NCI-H524 (cell line): ENCODE measurements at places on chromosomes 16 and 17.
A peak's percentile ranks its signal among the peaks of the same experiment; 100 is the strongest.

DNA sequence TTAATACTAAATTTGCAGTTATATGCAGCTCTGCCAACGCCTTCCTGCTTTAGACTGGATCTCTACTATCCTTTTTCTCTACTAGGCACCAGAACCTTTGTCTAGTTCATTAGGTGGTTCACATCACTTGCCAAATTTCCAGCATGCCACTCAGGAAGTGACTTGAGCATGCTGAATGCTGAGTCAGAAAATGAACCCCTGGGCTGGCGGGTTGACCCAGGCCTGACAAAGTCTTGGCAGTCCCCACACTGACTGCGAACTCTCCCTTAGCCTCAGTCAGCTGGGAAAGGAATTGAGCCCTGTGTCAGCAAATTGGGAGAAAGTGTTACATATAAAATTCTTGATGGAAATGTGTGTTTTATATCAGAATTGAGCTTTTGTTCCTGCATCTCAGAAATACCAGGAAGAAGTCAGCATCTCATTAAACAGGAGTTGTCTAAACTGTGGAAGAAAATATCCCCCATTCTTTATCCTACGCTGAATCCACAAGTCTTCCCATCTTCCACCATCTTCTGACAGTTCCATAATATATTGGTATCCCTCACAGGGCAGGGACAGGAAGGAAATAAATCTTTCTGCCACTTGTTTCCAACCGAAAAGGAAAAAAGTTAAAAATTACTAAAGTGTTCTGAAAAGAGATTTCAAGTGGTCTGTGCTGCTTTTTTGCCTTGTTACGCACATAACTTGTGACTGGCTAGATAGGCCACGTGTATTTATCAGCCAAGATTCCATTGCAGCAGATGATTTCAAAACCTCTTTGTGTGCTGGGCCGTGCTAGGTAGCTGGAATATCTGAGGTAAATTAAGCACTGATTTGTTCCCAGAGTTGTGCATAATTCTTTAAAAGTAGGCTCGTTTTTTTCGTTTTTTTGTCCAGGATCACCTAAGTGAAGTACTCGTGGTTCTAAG, 16.7 kb upstream of the SLC12A3 start:
- DNase-seq, result no peak

- DNase-seq, result peak; percentile 97
These were observed 494.1 kb downstream of the CDH11 start for GRCh38 chr16:64627781-64628180.

- DNase-seq, result no peak
These were observed 13.3 kb upstream of the CCDC144A start for GRCh38 chr17:16676676-16677268.

- no peak for DNase-seq
These were observed 66.7 kb downstream of the CCDC182 start for GRCh38 chr17:57678393-57678792.

DNA sequence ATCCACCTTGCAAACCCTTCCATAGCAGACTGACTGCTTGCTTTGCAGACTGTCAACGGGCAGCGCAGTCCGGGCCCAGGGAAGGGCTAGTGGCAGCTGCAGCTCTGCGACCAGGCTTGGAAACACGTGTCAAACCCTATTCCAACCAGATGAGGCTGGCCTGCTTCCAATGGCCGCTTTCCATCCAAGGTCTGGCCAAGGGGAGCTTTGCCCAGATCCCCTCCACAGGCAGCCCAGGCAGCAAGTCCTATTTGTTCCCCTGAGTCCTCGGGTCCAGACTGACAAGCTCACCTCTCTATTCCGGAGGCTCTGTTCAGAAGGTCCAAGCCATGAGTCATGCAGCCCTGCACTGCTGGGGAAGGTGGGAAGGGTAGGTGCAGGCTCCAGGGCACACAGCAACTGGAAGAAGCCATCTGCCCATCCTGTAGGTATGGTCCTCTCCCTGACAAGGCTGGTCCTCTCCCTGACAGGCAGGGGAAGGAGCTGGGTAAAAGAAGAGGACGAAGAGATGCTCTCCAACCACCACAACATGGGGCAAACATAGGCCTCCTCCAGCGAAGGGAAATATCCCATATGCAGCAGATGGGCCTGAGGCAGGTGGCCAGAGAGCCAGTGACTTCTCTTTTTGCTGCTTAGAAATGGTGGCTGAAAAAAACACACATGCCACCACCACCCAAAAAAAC, 22.6 kb upstream of the AXIN2 start:
- DNase-seq, result no peak

- no peak for DNase-seq
These were observed 27.8 kb upstream of the MEAK7 start for GRCh38 chr16:84532291-84532724.

DNA sequence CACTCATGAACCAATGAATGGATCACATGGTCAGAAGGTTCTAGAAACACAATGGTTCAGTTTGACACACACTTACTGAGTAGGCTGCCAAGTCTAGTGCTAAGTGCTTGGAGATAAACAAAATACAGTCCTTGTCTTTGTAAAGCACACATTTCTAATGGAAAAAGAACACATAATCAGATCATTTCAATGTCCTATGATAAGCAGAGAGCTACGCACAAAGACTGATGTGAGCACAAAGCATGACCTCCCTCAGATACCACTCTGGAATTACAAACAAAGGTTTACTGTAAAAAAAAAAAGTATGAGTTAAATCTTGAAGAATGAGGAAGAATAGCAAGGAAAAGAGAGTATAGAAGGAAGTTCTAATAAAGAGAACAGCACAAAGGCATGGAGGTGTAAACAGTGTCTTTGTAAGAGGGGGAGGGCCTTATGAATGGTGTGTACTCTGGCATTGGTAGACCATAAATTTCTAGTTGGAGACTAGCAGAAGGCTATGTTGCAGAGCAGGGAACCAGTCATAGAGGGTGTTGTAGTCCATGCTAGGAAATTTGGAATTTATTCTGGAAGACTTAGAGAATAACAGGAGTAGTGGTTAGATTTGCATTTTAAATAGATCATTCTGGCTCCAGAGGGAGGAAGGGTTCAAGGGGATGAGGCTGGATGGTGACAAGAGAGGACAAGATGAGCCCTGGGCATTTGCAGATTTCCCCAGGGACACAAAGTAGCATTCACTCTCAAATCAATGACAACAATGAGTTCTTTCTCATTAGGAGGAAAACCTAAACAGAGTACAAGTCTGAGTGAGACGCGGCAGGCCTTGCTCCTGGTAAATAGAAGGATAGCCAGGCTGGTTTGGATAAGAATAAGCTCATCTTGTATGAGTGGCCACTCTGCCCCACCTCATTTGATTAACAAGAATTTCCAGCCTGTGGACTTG, 468.0 kb downstream of the TOX3 start:
- DNase-seq, result no peak

GRCh38 chr17:38326996-38327792, 16.6 kb downstream of the GPR179 start:
- no peak for DNase-seq

GRCh38 chr17:77786740-77787505, 171.6 kb upstream of the TNRC6C start:
- no peak for DNase-seq

- no peak for DNase-seq
These were observed 21.4 kb downstream of the CCDC102A start for GRCh38 chr16:57514791-57515600.

DNA sequence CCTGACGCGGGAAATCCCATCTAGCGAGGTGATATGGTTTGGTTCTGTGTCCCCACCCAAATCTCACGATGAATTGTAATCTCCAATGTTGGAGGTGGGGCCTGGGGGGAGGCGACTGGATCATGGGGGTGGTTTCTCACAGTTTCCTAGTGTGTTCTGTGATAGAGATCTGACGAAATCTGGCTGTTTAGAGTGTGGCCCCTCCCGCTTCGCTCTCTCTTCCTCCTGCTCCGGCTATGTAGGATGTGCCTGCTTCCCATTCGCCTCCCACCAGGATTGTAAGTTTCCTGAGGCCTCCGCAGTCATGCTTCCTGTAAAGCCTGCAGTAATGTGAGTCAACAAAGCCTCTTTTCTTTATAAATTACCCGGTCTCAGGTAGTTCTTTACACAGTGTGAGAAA, 31.6 kb downstream of the IFT140 start:
- no peak for DNase-seq

DNA sequence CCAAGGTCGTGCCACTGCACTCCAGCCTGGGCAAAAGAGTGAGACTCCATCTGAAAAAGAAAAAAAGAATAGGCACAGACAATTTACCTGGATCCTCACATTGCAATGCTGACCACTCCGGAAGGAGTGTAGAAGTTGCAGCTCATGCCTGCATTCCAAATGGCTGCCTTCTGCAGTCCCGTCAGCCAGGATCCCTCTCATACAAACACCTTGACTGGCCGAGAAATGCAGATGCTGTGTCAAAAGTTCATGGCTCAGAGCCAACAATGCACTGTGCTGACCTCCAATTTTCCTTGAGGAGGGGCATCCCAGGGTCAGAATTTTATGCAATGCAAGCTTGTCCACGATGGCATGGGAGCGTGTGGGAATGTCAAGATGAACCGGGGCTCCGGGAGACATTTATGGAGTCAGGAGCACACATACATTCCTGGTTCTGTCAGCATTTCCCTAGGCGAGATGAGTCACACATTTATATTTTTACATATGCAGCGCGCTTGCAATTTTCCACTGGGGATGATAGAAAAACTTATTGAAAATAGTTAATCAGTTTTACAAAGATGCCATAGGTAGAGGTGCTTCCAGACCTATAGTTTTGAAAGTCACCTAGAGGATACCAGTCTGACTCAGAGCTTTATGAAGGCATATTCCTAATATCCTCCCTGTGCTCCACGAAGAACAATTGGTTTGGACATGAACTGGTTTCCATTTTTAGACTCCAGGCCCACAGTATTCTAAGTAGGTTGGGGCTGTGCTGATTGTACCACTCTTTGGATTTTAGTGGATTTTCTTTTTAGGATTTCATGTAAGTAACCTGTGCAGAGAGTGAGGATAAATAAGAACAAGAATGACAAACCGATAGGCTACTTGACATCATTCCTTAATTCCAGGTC, 614.6 kb downstream of the MAF start:
- no peak for DNase-seq

DNA sequence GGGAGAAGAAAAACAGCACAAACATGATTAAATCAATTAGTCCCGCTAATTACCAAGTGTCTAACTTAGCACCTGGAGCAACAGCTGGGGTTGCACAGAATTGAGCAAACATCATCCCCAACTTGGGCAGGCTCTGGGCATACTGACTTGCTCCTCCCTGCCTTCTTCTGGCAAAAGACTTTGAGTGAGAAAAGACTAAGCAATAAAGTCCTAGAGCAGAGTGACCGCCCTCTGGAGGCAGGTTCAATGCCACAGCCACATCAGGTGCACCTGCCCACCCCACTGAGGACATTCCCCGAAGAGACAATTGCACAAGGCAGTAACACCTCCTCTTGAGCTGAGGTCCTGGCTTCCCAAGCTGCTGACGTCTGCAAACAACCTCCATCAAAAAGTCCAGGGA, 358.3 kb downstream of the SOX9 start:
- DNase-seq, result peak; percentile 40

DNA sequence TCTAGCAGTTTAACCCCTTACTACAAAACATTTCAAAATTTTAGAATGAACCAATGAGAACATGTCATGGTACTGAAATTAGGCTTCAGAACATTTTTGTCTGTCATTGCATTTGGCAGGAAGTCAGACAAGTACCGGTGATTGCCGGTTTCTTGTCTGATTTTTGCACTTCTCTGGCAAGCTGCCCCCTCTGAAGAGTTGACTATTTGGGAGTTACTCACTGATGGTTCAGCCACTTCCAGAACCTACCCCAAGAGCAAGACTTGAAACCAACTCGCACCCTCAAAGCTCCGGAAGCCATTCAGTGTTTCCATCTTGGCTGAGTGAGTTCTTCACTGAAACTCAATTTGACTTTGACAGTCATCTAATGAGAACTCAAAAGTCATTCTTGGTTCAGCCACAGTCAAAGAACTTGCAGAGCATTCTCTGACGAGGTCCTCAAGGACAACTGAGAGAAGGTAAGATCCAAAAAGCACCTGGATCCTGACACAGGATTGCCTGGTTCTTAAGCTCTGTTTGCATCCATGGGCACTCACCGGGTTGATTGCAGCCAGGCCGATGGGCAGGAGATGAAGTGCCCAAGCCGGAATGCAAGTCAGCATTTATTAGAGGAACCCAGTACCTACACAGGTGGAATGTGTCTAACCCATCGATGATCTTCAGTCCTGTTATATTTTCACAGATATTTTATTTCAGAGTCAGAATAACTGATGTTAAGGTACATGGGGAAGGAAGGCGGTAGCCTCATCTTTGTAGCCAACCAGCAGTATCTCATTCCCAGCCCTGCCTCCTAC, 93.6 kb downstream of the USP22 start:
- no peak for DNase-seq

- no peak for DNase-seq
These were observed 32.0 kb downstream of the ABCC1 start for GRCh38 chr16:15981382-15981781.

- no peak for DNase-seq
These were observed 17.3 kb downstream of the CDR2 start for GRCh38 chr16:22356930-22357634.

DNA sequence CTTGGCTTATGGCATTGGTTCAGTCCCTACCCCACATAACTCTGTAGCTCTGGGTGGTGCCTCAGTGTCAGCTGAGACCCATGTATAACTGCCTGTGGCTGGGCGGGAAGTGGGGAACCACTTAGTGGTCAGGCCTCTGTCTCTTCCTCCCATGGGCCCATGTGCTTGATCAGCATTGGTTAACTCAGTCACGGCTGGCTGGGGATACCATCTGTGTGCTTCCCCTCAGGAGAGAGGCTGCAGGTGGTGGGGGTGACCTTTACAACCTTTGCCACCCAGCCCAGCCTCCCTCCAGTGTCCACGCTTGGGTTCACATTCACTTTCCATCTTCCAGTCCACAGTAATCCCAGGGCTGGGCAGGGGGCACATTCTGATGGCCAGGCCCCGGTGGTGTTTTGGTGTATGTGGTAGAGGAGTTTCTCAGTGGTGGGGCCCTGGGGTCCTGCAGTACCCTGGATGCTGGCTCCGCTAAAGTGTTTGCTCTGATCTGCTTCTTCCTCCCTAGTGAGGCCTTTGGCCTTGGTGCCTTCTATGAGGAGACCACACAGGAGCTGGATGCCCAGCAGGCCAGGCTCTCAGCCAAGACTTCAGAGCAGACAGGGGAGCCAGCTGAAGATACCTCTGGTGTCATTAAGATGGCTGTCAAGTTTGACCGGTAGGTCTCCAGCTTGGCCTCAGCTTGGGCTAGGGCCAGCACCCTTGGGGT, 10.2 kb upstream of the NFATC3 start:
- DNase-seq, result no peak

GRCh38 chr16:67442581-67443255, 11.8 kb downstream of the HSD11B2 start:
- DNase-seq, result no peak

GRCh38 chr16:53946746-53947386, 242.9 kb downstream of the FTO start:
- DNase-seq, result no peak

GRCh38 chr16:15575293-15576049, 67.5 kb downstream of the MARF1 start:
- DNase-seq, result no peak

DNA sequence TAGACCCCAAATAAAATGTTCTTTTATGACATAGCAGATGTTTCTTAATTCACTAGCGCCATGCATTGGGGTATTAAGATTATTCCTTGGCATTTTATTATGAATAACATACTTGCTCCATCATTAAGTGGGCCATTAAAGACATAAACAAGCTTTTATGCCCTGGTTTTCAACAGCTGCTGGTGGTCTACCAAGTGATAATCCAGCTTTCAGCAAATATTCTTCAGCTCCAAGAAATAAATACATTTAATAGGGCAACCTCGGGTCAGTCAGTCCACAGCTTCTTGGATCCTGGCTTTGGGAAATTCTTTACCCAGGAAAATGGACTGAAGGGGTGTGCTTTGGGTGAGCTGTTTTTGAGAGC, 217.3 kb upstream of the IRX3 start:
- peak; percentile 63 for DNase-seq
